Stimulated activated CD8-positive, alpha-beta memory T cell treated with anti-CD3 and anti-CD28 coated beads, Interleukin-7, amount 100 ng/mL, for 4 hours (primary cell): ENCODE measurements at places on chromosomes 7 and 10.

DNA sequence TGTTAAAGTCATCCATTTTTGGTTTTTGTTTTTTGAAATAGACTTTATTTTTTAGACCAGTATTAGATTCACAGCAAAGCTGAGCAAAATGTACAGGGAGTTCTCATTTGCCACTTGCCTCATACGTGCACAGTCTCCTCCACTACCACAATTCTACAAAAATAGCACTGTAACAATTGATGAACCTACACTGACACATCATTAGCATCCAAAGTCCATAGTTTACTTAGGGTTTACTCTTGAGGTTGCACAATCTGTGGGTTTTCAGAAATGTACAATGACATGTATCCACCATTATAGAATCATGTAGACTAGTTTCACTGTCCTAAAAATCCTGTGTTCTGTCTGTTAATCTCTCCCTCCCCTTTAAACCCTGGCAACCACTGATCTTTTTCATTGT is 125.8 kb upstream of the PDSS1 start:
- DNase-seq, result no peak

GRCh38 chr7:120837599-120837998 is 20.3 kb downstream of the TSPAN12 start:
- no peak for DNase-seq

DNA sequence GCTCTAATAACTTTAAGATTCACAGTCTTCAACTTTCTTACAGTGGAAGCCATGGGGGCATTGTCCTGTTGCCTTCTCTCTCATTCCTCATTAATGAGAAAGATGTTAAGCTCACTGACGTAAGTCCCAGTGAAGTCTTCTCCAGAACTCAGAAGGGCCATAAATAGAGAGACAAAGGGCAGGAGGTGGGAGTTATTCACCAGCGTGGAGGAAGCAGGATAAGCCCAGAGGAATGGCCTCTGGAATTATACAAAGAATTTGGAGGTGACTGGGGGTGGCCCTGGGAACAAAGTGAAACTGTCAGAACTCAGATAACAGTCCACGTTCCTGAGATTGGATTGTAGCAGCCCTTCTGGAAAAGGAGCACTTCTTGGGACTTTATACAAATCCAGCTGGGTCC is 52.4 kb downstream of the SORBS1 start:
- no peak for DNase-seq

DNA sequence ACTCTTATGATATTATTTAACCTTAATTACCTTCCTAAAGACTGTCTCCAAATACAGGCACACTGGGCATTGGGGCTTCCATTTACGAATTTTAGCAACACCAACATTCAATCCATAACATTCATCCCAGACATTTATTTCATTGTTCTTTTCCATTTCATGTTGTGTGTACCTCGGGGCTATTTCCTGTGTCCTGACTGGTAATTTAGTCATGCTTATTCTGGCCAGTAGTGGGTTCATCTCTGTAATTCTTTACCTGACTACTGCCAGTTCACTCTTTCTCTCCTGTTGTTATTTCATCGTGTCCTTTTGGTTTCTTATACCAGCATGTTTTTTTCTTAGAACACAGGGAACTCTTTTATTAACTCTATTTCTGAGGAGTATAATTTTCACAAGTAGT is 225.7 kb downstream of the PLXDC2 start:
- DNase-seq, result no peak

- no peak for DNase-seq
Measured at GRCh38 chr10:20714518-20714917, 182.6 kb downstream of the NEBL start.

GRCh38 chr10:64547168-64547567 is 1026.0 kb downstream of the REEP3 start:
- no peak for DNase-seq

DNA sequence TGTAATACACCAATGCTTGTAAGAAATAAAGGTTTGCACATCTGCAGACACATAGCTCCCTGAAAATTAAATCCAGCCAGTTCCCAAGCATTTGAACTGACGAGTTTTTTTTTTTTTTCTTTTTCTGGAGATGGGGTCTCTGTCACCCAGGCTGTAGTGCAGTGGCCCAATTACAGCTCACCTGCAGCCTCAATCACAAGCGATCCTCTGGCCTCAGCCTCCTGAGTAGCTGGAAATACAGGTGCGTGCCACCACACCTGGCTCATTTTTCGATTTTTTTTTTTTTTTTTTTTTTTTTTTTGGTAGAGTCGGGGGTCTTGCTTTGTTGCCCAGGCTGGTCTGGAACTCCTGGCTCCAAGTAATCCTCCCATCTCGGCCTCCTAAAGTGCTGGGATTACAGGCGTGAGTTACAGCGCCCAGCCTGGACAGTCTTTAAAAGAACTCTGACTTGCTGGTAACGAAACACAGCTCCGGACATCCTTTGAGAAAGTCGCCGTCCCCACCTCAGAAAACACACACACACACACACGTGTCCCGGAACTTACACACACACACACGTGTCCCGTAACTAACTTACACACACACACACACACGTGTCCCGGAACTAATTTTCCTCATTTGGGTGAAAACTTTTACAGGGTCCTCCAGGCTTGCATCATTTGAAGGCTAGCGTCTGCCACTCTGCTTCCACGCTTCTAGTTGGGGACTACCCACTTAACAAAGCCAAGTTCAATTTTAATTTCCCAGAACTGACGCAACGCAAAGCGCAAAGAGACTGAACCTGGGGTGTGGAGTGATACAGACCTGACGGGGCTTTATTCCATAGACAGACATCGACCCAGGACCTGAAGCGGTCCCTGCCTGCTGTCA is 18.6 kb downstream of the OCM2 start:
- peak; percentile 14 for DNase-seq

- no peak for DNase-seq
Measured at GRCh38 chr7:32357535-32358277, 132.5 kb downstream of the LSM5 start.

DNA sequence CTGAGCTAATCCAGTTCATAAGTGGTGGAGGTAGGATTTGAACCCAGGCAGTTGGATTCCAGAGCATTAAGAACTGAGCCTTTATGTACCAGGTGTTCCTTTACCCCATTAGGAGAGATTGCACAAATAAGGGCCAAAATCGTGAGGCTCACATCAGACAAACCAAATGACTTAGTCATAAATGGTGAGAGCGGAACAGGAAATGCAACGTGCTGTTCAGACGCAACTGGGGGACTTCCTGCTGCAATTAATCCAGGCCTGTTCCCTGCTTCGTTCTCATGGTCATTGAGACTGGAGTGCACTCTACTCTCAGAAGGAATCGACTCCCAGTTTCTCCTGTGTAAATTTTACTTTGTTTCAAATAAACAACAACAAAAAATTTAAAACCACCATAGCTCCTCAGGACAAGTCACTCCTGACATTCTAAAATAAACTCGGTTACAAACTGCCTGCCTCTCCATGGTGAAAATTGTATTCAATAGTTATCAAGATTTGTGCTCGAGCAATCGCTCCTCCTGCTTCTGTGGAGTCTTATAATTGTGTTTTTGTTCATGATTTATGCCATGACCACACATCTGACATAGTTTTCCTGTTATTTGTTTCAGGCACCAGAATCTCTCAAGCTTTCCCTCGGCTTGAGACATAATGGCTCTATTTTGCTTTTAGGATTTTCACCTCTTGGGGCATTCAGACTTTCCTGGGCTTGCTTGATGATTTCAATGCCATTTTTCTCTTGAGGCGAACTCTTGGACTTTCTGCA is 115.3 kb upstream of the BMPER start:
- no peak for DNase-seq

DNA sequence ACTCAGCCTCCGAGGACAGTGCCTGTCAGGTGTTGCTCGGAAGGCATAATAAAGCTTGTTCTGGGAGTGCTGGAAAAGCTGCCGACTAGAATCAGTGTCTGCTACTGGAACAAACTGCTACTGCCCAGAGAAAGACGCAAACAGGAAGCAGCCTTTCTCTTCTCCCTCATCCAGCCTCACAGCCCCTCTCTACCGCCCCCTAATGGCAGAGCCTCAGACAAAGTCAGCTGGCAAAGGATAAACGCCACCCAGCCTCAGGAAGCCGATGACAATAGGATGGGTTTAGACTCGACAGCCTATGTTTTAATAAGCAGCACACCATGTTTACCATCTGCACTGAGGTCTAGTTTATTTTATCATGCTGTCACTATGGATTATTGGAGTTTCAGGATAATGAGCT is 169.5 kb upstream of the LYZL1 start:
- DNase-seq, result no peak

DNA sequence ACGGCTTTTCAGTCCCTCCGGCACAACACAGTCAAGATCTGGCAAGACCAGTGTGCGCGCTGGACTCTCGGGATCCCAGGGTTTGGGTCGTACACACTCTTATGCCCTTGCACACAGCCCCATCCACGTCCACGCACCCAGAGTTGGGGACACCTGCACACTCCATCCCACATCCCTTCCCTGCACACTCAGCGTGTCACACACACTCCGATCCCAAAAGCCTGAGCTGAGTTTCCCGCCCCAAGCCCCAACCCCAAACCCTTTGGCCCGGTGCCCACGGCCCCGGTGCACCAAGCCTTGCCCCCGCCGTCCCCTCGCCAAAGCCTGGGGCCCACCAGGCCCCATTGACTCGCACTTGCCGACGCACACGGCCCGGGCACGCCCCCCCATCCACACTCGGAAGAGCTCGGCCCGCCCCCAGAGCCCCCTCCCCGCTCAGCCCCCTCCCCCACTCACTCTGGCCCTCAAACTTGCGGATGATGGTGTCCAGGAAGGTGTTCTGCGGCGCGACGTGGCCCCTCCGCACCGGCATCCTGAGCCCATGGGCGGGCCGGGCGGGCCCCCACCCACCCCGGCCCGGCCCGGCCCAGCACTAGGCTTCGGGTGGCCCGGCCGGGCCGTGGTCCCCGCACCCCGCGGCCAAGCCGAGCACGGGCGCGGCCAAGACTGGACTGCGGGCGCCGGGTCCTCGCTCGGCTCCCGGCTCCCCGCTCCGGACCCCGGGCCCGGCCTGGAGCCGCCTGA is 567 bp downstream of the KCNH2 start:
- no peak for DNase-seq

DNA sequence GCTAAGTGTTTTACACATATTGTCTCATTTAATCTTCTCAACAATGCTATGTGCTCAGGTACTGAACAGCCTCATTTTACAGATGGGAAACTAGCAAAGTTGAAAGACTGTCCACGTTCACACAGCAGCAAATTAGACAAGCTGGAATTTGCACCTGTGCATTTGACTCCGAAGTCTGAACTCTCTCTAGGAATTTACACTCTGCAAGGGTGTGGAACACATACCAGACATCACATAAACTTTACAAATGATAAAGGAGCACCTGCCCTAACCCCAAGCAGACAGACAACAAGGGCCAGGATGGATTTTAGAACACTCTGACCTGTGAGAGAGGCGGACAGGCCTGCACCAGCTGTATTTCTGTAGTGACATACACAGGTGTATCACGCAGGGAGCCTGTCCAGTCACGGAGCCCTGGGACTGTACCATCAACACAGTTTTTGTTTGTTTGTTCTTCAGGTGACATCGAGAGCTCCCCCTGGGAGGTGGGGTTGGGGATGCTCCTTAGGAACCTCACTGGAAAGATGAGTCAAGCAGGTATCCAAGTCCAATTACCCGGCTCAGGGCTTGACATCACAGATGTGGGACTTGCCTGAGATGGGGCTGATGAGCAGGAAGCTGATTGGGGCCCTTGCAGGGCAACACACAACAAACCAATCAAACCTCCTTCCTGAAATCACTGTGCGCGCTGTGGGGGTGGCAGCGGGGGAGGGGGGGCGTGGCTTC is 31.0 kb downstream of the MKI67 start:
- DNase-seq, result no peak

DNA sequence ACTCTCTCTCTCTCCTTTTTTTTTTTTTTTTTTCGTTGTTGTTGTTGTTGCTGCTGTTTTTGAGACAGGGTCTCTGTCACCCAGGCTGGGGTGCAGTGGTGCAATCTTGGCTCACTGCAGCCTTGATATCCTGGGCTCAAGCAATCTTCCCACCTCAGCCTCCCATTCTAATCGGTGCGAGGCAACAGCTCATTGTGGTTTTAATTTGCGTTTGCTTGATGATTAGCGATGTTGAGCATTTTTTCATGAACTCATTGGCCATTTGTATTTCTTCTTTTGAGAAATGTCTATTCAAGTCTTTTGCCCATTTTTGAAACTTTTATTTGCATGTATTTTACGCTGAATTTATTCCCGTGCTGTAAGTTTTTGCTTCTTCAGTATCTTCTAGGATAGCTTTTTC is 13.3 kb upstream of the ZC3HAV1L start:
- no peak for DNase-seq

- DNase-seq, result no peak
Measured at GRCh38 chr7:81180573-81180972, 261.7 kb upstream of the SEMA3C start.

GRCh38 chr10:72095195-72095594 is 6.8 kb upstream of the SPOCK2 start:
- DNase-seq, result no peak

DNA sequence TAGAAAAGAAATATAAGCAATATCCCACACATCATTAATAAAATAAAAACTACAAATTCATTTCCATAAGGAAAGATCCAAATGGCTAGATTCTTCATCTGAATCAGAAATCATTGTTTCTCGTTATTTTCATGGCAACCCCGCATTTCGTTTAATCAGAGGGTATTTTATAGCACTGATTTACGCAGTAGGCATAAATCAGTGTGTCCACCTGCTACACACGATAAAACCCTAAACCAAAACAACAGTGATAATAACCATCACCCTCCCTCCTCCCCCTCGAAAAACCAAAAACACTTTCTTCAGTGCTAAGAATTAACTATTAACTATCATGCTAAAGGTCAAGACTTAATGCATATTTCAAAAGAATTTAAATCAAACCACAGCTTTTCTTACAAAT is 16.5 kb downstream of the FKBP14 start:
- DNase-seq, result no peak

GRCh38 chr7:75617634-75618234 is 121.0 kb downstream of the HIP1 start:
- DNase-seq, result peak; percentile 26

DNA sequence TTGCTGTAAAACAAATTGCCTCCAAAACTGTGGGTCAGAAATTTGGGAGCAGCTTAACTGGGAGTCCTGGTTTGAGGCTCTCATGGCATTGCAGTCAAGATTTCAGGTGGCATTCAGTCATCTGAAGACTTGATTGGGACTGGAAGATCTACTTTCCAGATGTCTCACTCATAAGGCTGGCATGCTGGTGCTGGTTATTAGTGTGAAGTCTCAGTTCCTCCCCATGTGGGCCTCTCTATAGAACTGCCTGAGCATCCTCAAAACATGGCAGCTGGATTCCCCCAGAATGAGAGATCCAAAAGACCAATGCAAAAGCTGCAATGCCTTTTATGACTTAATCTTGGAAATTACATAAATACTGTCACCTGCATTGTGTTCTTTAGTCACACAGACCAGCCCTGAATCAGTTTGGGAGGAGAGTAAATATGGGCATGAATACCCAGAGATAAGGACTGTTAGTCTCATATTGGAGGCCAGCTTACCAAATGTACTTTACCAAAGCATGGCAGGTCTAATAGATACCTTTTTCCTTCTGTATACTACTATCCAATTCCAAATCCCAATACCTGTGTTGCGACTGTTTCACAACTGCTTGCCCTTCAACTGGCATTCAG is 6.5 kb upstream of the HERPUD2 start:
- no peak for DNase-seq
